ENCODE measurements at places on chromosomes 16 and 17.

DNA sequence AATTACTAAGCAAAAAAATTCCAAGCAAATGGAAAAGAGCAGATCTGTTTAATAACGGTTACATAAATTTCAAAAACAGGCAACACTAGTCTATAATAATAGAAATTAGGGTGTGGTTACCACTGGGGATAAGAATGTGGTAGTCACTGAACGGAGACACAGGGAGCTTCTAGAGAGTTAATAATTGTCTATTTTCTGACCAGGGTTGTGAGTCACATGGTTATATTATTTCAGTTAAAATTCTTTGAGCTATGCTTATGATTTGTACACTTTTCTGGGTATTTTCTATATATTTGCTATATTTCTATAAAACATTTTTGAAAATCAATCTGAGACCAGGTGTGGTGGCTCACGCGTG, 433.9 kb upstream of the MAF start:
- no peak for DNase-seq

- no peak for DNase-seq
Observed at GRCh38 chr16:56634715-56635440, 2.4 kb downstream of the MT1M start.

GRCh38 chr17:46832945-46833839, 14.7 kb upstream of the WNT3 start:
- no peak for DNase-seq

DNA sequence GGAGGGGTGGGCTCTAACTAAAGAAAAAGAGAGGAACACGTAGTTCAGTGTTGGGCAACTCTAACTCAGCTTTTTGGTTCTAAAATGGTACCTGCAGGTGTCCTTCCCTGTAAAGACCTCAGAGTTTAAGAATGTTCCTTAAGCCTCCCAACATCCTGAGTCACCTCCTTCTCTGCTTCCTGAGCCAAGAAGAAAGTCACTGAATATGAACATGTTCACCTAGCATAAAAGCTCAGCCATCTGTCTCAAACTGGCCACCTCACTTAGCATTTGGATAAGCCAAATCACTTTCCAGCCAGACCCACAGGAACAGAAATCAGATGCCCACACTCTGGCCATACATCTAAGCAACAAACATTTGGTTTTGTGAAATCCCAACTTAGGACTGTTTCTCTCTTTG, 3.7 kb downstream of the TMEM98 start:
- no peak for DNase-seq

- no peak for DNase-seq
Observed at GRCh38 chr17:75694536-75694935, 26.7 kb upstream of the ITGB4 start.

DNA sequence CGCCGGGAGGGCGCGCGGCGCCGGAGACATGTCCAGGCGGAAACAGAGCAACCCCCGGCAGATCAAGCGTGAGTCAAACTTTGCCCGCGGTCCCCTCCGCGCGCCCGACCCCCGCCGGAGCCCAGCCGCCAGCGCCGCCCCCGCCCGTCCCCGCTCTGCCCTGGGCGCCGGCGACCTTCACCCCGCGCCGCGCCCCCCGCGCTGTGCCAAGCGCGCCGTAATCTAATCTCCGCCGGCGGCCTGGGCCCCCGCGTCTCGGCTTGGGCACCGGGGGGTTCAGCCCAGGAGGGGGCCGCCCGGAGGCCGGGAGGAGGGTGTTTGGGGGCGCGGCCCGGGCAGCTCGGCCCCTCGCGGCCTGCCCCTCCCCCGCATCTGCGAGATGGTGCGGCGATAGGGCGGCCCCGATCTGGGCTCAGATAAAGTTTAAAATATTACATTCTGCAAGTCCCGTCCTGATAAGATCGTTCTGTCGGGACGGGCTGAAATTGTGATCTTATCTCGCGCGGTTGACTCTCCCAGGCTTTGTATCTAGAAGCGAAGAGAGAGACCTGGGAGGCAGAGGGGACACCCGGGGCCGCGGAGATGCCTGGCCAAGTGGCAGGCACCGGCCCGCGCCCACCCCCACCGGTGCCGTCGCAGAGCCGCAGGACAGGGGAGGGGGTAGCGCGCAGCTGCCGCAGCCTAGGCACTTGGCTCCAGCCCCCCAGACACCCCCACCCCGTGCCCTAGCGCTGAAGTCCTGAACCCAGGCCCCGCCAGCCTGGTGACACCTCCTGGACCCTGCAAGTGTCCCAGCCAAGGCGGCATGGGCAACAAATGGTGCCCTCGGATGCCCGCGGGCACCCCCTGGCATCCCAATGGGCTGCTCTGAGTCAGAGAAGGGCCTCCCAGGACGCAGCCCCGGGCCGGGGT, 787 bp downstream of the ZFPM1 start:
- no peak for DNase-seq

DNA sequence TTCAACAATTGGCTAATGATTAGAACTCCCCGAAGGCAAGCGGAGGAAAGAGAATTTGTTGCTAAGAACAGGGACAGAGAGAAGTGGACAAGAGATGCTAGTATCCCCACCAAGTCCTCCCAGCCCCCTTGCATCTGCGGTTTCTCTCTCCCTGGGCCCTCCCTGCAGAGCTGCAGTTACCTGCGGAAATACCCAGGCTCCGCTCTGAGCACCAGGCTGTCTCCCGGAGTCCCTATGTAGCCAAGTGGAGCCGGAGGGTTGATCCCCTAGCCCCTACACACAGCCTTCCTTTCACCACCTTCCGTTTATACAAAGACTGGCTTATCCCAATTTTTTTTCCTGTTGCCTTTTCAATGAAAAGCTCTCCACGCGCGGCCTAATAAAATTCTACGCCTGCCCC, 834.4 kb downstream of the KCNJ2 start:
- DNase-seq: no peak

- no peak for DNase-seq
Observed at GRCh38 chr17:79786930-79787643, 9.1 kb downstream of the CBX2 start.

DNA sequence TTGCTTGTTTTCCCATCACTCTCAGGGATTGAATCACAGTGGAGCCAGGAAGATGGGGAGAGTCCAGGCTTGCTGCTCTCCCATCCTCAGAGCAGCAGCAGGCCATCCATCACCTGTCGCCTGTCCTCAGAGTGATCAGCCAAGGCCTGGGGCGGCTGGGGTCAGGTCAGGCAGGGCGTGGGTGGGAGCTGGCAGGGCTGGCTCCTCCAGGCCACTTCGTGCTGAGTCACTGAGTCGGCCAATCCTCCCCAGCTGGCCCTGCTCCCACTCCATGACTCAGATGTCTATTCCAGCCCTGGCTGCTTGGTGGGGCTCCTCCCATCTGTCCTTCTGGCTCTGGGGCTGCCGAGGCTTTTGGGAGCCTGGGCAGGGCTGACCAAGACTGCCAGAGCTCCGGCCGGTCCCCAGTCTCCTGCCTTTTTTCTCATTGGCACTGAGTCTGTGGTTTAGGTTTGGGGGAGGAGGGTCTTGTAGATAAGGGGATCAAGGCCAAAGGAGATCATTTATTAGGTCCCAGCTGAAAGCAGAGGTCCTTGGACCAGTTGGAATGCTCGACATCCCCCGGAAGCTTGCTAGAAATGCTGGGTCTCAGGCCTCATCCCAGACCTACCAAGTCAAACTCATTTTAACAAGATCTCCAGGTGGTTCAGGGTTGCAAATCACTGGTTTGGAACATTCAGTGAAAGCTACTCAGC, 72.7 kb downstream of the ABCC1 start:
- DNase-seq: peak; percentile 32

DNA sequence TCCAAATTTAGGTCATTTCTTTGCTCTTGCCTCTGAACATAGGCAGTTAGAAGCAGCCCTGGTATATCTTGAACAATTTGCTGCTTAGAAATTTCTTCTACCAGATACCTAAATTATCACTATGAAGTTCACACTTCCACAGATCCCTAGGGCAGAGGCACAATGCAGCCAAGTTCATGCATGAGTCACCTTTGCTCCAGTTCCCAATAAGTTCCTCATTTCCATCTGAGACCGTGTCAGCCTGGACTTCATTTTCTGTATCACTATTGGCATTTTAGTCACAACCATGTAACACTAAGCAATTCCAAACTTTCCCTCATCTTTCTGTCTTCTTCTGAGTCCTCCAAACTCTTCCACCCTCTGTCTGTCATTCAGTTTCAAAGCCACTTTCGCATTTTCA, 45.0 kb downstream of the KCNJ16 start:
- DNase-seq: no peak

GRCh38 chr17:9220398-9221146, 199.3 kb downstream of the NTN1 start:
- DNase-seq: peak; percentile 90

DNA sequence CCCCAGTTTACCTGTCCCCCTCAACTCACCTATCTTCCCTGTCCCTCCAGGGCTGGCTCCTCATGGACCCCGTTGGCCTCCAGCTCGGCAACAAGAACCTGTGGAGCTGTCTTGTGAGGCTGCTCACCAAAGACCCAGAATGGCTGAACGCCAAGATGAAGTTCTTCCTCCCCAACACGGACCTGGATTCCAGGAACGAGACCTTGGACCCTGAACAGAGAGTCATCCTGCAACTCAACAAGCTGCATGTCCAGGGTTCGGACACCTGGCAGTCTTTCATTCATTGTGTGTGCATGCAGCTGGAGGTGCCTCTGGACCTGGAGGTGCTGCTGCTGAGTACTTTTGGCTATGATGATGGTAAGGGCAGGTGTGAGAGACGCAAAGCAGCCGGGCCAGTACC, 31.3 kb downstream of the NLRC5 start:
- DNase-seq: no peak

GRCh38 chr16:87288753-87289362, 28.3 kb downstream of the C16orf95 start:
- DNase-seq: no peak

- DNase-seq: no peak
Observed at GRCh38 chr17:81910840-81911276, 341 bp downstream of the PCYT2 start.

- DNase-seq: no peak
Observed at GRCh38 chr17:75590314-75590761, 2.7 kb downstream of the MYO15B start.

DNA sequence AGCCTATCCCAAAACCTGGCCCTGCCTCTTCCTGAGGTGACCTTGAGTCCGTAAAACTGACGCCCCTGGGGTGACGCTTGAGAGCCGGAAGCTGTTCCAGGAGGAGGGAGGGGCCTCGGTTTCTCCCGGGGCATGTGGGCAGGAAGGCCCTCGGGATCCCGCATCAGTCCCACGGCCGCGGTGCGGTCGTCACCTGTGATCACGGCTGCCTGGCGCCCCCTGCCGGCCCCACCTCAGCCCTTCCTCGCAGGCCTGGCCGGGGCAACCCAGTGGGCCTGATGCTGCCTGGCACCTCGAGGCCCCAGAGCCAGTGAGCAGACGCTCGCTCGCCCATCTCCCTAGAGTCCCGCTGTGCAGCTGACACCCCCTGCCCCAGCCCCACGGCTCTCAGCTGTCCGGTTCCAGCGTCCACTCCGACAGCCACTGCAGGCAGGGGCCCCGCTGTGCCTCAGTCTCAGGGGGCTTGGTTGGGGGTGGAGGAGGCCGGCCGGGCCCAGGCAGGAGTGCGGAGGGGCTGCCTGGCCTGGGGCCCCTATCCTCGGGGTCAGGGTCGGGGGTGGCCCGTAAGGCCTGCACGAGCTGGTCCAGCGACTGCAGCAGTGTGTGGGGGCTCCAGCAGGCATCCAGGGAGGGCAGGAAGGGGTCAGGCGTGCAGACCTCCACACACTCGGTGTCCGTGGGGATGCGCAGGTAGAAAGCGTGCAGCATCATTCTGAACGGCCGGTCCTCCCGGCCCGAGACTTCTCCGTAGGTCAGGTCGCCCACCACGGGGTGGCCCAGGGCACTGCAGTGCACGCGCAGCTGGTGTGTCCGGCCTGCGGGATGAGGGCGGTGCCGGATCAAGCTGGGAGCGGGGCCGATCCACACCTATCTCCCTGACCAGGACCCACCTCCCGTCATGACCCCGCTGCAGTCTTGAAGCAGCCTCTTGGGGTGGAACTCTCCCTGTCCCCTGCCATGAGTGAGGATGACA, 2.3 kb downstream of the RPUSD1 start:
- DNase-seq: peak; percentile 61

DNA sequence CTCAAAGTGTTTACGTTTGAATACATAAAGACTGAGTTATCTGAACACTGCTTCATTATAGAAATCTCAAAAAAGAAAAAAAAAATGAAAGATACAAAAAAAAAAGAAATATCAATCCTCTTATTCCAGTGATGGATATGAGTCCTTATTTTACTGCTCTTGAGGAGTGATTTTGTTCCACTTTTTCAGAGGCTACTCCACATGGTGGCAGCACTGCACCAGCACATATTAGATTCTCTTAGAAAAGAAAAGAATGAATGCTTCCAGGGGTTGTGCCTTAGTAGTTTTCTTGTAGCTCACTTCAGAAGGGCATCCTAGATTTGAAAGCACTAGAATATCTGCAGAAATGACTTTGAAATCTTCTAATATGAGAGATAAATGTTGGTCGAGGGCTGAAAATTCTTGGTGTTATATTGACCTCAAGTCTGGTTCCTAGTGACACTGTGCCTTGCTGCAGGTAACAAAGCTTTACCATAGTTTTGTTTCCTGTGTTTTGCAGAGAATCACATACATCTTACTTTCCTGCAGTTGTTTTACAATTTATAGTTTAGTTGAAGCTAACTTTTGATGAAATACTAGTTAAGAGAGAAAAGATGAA, 25.9 kb downstream of the AP2B1 start:
- peak; percentile 51 for DNase-seq

DNA sequence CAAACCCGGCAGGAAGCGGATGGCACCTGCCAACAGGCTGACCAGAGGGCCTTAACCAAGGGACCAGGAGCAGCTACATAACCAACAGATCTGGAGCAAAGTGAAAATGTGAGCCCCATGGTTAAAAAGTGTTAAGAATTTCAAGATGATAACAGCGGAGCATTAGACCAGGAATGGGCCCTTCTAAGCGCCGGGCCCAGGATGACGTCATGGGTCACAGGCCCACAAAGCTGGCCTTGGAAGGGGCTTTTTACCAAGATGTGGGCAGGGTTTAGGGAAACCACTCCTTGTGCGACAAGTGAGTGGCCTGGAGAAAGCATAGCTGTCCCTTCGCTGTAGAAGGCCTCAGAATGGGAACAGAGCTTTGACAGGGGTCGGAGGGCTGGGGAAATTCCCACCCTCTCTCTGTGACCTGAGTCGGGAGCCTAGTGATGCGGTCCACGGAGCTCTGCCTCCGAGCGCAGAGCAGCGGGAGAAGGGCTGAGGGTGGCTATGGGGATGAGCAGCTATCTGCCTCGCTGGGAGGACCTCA, 84.4 kb upstream of the RPL38 start:
- no peak for DNase-seq

GRCh38 chr17:10217916-10218315, 19.5 kb upstream of the GAS7 start:
- DNase-seq: no peak

DNA sequence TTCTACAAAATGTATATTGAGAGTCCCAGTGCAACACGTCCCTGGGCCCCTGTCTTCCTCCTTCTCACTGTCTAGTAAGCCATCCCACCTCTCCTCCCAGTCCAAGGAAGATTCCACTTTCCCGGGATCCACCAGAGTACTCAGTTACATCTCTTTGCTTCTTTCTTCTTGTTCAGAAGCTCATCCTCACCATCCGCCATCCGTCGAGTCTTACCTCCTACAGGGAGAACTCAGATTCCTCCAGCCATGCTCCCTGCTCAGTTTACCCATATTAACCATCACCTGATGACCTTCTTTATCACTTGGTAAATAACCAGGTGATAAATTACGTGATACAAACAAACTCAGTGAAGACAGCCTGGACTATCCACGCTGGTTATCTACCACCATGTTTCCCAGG, 57.1 kb downstream of the CYTH1 start:
- no peak for DNase-seq

GRCh38 chr16:67260426-67261063, 11.8 kb downstream of the SLC9A5 start:
- DNase-seq: no peak
